NCI-H446 (cell line): ENCODE measurements at places on chromosomes 3 and 15.

DNA sequence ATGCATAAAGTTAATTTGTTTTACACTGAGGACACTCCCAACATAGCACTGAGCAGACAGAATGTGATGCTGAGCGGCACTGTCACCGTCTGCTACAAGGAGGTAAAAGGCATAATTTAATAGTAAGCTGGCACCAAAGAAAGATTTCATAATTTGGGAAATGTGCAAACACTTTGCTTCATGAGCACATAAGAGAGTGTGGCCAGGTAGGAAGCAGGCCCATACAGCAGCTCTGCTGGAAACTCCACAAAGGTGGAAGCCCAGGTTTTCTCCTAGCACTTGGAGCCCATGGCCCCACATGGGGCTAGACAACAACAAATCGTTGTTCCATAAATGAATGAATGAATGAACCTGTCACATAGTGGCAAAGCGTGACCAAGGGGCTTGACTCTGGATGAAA is 68.5 kb upstream of the CACNA2D3 start:
- DNase-seq, result no peak

DNA sequence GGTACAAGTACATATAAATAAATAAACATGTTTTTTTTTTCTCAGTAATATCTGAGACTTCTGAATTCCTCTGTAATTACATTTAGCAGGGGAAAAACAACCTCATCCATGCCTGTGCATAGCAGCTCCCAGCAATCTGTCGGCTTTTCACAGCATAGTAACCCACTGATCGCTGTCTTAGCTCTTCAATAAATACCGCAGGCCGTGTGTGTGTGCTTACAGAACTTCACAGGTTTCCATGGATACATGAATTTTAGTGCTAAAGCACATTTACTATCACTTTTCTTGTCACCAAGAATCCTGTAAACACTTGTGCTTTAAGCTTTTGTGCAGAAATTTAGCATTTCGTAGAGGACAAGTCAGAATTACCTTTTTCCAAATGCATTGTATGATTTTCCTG is 4.0 kb upstream of the PLAAT1 start:
- DNase-seq, result no peak

- no peak for DNase-seq
Measured at GRCh38 chr3:151228666-151229040, 25.6 kb upstream of the GPR171 start.

- DNase-seq, result no peak
Measured at GRCh38 chr3:148175214-148175613, 522.5 kb upstream of the AGTR1 start.

DNA sequence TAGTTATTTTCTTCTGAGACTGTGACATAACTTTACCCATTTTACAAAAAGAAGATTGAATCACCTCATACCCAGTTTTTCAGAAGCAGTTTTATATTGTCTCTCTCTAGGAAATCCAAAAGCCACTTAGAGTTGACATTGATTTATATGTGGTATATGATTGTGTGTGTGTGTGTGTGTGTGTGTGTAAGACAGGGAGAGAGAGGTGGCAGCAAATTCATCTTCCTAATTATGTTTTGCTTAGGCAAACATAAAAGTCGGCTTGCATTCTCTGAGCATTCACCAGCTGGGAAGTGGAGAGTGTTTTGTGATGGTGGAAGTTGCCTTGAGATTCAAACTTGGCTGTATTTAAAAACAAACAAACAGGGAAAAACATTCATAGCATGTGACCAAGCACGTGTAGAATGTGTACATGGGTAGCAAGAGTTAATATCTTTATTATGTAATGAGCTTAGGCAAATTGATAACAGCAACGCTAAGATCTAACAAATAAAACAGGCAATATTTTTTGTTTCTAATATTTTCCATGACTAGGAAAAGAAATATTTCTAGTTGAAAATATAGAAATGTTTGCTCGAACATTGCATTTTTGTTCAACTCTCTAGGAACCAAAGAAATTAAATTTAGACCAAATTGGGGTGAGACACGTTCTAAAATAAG is 64.4 kb upstream of the IGF1R start:
- DNase-seq, result no peak

DNA sequence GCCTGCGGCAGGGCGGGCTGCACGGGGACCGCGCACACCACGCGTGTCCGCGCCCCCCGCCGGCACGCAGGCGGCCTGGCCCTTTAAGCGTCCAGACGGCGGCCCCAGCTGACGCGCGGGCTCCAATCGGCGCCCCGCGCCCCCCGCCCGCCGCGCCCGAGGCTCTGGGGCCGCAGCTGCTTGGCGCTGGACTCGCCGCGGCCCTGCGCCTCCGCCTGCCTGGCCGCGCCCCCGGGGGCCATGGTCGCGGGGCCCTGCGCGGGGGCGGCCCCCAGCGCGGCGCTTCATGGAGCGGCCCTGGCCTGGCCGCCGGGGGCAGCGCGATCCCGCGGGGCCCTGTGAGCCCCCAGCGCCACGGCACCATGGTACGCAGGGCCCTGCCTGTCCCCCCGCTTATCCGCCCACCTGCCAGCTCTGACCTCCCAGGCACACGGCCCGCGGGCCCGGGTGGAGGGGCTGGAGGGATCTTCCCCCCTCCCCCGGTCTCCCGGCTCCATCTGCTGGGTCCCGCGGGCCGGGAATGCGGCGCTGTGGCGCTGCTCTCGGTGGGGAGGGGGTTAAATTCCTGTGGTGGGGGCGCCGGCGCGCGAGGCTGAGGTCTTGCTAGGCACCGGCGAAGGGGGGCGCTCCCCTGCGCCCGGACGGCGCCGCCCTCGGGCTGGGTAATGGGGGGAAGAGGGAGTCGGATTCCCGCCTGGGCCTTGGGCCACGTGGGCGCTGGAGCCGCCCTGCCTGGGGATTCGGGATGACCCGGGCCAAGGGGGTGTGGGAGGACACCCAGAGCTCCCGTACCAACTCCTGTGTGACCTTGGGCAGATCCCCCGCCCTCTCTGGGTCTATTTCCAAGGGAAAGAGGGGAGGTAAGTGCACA is 1.1 kb downstream of the ZBTB47 start:
- peak; percentile 38 for DNase-seq

GRCh38 chr3:99330281-99330680 is 308.1 kb upstream of the COL8A1 start:
- no peak for DNase-seq

DNA sequence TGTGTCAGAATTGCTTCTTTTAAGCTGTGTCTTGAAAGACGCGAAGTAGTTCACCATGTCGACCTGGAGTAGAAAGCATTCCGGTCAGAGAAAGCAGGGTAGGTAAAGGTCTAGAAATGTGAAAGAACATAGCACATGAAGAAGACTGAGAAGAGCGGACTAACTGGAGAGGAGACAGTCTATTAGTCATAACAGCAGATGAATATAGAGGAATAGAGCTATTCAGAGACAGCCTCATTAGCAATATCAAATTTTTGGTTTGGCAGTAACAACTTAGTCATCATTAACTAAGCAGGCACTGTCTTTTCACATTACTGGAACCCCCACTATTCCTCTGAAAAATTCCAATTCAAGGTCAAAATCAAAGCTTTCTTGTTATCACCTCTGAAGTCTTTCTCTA is 678.8 kb downstream of the DIPK2A start:
- no peak for DNase-seq

- no peak for DNase-seq
Measured at GRCh38 chr3:113829576-113830354, 8.8 kb upstream of the GRAMD1C start.

DNA sequence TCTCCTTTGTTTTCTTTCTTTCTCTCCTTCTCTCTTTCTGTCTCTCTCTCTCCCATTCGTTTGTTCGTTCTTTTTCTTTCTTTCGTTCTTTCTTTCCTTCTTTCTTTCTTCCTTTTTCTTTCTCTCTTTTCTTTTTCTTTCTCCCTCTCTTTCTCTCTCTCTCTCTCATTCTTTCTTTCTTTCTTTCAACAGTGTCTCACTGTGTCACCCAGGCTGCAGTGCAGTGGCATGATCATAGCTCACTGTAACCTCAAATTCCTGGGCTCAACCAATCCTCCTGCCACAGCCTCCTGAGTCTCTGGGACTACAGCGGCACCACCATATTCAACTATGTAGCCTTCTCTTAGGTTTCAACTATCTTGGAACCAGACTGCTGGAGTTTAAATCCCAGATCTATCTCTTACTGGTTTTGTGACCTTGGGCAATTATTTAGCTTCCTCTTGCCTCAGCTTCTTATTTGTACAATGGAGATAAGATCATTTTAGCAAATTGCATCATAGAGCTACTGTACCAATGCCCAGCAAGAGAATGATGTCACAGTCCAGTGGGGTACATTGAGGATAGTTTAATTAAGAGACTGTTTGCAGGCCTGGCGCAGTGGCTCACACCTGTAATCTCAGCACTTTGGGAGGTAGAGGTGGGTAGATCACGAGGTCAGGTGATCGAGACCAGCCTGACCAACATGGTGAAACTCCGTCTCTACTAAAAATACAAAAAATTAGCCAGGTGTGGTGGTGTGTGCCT is 27.3 kb upstream of the PARL start:
- no peak for DNase-seq

DNA sequence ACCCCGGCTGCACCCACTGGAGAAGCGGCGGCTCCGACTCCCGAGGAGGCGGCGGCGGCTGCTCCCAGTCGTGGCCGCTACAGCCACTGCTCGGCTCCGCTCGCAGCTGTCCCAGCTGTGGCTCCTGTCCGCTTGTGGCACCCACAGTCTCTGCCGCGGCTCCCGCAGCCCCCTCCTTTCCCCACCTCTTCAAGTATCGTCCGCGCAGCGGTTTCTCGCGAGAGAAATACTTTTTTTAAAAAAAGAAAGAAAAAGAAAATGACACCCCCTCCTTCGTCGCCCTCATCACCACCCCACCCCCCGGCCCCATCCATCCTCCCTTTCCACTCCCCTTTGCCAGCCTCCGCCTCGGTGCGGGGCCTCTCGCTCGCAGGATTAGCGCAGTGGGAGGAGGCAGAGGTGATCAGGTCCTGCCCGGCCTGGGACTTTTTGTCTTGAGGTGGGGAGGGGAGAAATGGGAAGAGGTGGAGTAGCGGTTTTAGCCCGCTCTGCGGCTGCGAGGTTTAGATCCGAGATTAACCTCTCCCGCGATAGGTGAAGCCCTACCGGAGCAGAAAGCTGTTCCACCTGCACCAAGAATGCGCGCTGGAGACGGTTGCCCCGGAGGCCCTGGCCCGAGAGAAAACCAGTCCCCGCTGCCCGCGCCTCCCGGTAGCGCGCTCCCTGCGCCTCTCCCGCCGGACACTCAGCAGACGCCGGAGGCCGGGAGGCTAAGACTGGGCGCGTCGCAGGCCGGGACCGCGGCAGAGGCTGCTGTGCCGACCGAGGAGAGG is at the start of gene FBN1:
Gene FBN1 (minus strand): TSS at position 152 of the 773 bp plus-strand sequence. CDS start 940 bp downstream, outside the sequence.
- DNase-seq, result no peak

DNA sequence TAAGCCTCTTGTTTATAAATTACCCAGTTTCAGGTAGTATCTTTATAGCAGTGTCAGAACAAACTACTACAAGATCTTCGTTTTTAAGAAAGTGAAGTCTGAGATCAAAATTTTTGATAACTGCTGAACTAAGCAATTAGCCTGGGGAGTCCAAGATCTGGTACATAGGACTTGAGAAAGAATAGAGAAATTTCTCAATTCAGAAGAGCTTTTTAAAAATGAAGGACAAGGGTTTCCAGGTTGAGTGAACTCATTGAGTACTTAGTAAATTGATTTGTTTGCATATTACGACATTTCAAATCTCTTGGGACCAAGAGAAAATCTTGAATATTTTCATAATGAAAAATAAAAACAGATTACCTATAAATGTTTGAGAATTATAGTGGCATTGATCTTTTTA is 386.6 kb upstream of the THRB start:
- no peak for DNase-seq

GRCh38 chr3:13019243-13020095 is 53.8 kb downstream of the IQSEC1 start:
- peak; percentile 19 for DNase-seq

- no peak for DNase-seq
Measured at GRCh38 chr15:52370010-52370409, 74.4 kb upstream of the MYO5C start.

DNA sequence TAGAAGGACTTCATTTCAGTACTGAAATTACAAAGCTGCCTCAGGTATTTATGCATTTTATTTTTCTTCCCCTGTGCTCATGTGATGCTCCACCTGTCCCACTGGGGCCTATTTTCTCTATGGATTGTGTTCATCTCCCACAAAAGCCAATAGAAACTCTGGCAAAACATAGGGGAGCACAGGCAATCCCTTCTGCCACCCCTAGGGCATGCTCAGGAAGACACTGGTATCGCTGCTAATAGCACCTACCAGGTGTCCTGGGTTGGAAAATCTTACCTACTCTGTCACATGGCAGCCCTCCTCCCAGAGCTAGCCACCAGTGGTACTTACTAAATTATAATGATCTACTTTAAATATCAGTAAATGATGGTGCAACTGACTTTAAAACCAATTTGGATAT is 427.4 kb downstream of the FGF12 start:
- DNase-seq, result no peak

DNA sequence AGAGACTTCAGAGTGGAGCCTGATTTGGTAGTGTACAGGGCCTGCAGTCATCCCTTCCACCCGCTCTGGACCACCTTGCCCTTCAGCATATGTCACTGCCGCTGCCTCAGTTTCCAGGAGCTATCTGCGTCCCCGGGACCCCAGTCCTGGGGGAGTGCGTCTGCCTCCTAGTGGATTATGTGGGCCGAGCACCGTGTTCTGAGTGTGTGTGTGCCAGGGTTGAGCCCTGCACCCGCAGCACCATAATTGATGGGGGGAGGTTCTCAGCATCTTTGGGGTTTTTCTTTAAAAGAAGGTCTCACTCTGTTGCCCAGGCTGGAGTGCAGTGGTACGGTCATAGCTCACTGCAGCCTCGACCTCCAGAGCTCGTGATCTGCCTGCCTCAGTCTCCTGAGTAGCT is 33.6 kb downstream of the CD276 start:
- DNase-seq, result no peak

DNA sequence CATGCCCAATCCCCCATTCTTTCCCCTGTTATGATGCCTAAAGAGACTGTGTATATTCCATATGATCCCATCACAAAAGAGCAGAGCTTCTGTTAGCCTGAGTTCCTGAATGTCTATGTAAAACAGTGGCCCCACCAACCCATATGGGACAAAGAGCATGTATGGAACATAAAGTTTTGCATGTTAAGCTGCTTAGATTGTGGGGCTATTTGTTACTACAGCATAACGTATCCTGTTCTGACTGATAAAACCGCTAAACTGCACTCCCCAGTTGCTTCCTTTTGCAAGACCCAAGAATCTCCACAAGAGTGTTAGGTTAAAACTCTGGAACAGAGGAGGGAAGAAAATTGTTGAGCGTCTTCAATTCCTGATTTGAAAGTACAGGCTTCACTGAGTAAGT is 154.8 kb downstream of the ALDH1A2 start:
- no peak for DNase-seq

GRCh38 chr3:133130168-133130567 is 92.0 kb downstream of the TMEM108 start:
- DNase-seq, result no peak

GRCh38 chr3:195065864-195066185 is 205.1 kb downstream of the XXYLT1 start:
- DNase-seq, result no peak

- DNase-seq, result no peak
Measured at GRCh38 chr3:5136211-5136918, 14.3 kb downstream of the ARL8B start.
